ENCODE measurements at places on chromosomes 2 and 18.

GRCh38 chr2:239846789-239847676 is 178.1 kb downstream of the NDUFA10 start:
- no peak for DNase-seq

DNA sequence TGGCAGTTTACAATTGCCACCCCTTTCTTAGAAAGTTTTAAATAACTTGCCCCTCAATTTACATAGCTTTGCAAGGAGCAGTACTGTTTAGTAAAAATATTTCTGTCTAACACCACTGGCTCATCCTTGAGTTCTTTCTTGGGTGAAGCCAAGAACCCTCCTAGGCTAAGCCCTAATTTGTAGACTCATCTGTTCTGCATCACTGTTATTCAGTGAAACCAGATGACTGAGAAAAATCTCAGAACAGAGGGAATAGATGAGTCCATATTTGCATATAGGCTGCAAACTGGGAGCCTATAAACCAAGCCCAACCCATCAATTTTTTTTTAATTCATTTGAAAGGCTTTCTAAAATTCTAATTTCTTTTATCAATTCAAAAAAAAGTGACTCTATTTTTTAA is 161.4 kb upstream of the TFPI start:
- no peak for DNase-seq

GRCh38 chr2:98554116-98554861 is 54.0 kb downstream of the COA5 start:
- no peak for DNase-seq

DNA sequence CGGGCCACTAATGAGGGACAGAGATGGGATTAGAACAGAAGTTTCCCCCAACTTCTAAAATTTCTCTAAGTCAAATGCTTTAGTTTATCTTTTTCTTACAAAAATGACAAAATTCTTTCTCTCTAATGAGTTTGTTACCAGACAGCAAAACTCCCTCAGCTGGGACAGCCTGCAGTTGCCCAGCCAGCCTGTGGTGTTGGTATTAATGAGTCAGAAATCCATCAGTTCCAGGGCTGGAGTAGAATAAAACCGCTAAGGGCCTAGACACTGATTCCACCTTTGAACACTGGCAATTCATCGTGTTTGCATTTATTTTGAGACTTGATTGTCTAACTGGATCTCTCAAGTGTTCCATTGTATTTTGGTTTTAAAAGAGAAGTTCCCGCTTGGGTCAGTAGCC is 38.3 kb upstream of the SMAD2 start:
- DNase-seq = no peak

DNA sequence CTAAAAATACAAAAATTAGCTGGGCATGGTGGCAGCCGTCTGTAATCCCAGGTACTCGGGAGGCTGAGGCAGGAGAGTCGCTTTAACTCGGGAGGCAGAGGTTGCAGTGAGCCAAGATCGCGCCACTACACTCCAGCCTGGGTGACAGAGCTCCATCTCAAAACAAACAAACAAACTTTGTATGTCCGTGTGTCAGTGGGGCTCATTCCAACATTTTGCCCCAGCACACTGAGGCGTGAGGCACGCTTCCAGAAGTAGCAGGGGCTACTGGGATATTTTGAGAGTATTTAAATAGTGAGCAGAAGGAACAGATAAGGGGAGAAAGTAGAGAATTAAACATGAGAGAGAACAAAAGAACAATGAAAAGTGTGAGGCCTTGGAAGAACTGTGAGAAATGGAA is 83.3 kb upstream of the TANK start:
- no peak for DNase-seq

GRCh38 chr2:25700221-25700660 is 26.9 kb upstream of the DTNB start:
- no peak for DNase-seq

Measured in stimulated activated CD8-positive, alpha-beta memory T cell treated with anti-CD3 and anti-CD28 coated beads, Interleukin-12 subunit alpha, Interleukin-12 subunit beta, amount 100 ng/mL, for 1 hour (primary cell).